ENCODE measurements at places on chromosomes 7 and 10. TPM values are rescaled to one million over a fixed set of nuclear protein-coding genes. Genes with fewer than 3 reads are reported as not detected.

The NKX1-2 gene
- total RNA-seq, result not detected

The KCND2 gene
- total RNA-seq, result 0.29 TPM

The AOAH gene
- 0.10 TPM for total RNA-seq

The TMEM184A gene
- 0.33 TPM for total RNA-seq

The GIMAP8 gene
- 49.6 TPM for total RNA-seq

The DYNC1I1 gene
- total RNA-seq, result 3.3 TPM

The CYP2C19 gene
- total RNA-seq, result not detected

The SLC37A3 gene
- total RNA-seq, result 62.5 TPM

The EFCAB10 gene
- 0.29 TPM for total RNA-seq

The HMX2 gene
- total RNA-seq, result not detected

The ARHGEF5 gene
- total RNA-seq, result 0.33 TPM

The ANKRD61 gene
- total RNA-seq, result not detected

The ZPBP gene
- not detected for total RNA-seq

The GDF10 gene
- total RNA-seq, result not detected

The FAM170B gene
- not detected for total RNA-seq

The GHRHR gene
- not detected for total RNA-seq

The SPRN gene
- not detected for total RNA-seq

The FZD8 gene
- 36.8 TPM for total RNA-seq

The ANXA8 gene
- total RNA-seq, result not detected

The TMEM178B gene
- total RNA-seq, result not detected

The LRRD1 gene
- total RNA-seq, result under 0.01 TPM

The PRPS1L1 gene
- total RNA-seq, result not detected

The CNNM1 gene
- 0.10 TPM for total RNA-seq

The ASIC3 gene
- 0.33 TPM for total RNA-seq

The SPDYE16 gene
- total RNA-seq, result not detected

The AKR1C8 gene
- not detected for total RNA-seq

The IL6 gene
- 3.7 TPM for total RNA-seq

The C10orf143 gene
- total RNA-seq, result 1.6 TPM

The HOXA9 gene
- 18.2 TPM for total RNA-seq

The TUBGCP2 gene
- 62.6 TPM for total RNA-seq

The FXYD4 gene
- total RNA-seq, result not detected

The ADCYAP1R1 gene
- total RNA-seq, result 0.19 TPM

The SFRP4 gene
- total RNA-seq, result not detected

The DNAAF5 gene
- total RNA-seq, result 48.1 TPM

The SPAM1 gene
- total RNA-seq, result not detected

The UCMA gene
- total RNA-seq, result not detected

The ARPC1B gene
- 500 TPM for total RNA-seq

The NEUROG3 gene
- total RNA-seq, result not detected

The CYP26C1 gene
- total RNA-seq, result 2.5 TPM

The PKD1L1 gene
- total RNA-seq, result 3.4 TPM

The GJC3 gene
- total RNA-seq, result 0.19 TPM

The GRM8 gene
- total RNA-seq, result not detected

The FAM20C gene
- 6.5 TPM for total RNA-seq

The GSDME gene
- total RNA-seq, result 17.1 TPM

The KIF11 gene
- 13.7 TPM for total RNA-seq

The WASL gene
- total RNA-seq, result 19.6 TPM

The KCNIP2 gene
- total RNA-seq, result 0.96 TPM

The CDNF gene
- 1.6 TPM for total RNA-seq

The ADAM12 gene
- total RNA-seq, result 0.65 TPM

The PKD2L1 gene
- total RNA-seq, result not detected

The TCF7L2 gene
- 5.7 TPM for total RNA-seq

The GPRIN2 gene
- not detected for total RNA-seq

The ODAD2 gene
- 0.98 TPM for total RNA-seq

The APBB1IP gene
- total RNA-seq, result not detected

The MSS51 gene
- total RNA-seq, result 1.6 TPM
